ENCODE measurements at places on chromosomes 3 and 15.

GRCh38 chr3:113626503-113627371, 69.7 kb downstream of the USF3 start:
- DNase-seq, result peak; percentile 82

DNA sequence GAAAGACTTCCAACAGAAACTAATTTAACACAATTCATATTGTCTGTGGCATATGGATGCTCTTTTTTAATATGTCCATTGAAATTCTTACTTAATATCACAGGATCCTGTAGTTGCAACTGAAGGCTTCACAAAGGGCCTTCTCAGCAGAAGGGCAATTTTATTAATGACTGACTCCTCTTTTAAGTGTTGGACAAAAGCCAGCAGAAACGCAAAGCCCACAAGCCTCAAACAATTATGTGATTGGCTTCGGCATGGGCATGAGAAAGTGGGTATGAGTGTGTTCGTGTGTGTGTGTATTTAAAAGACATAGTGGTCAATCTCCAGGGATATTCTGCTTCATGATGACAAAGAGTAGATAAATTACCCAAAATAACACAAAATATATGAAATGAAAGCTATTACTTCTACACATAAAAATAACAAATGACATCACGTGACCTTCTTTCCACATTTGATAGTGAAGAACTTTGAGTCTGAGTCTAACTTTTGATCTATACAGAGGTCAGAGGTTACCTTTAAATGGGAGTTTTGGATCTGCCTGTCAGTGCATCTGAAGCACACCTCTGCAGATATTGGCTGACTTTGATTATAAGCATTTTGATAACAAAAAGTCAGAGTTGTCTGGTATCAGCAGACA, 496.9 kb downstream of the CADM2 start:
- no peak for DNase-seq

- no peak for DNase-seq
Measured at GRCh38 chr15:40114218-40114617, 5.5 kb upstream of the BMF start.

GRCh38 chr15:79858469-79858868, 38.3 kb downstream of the MTHFS start:
- no peak for DNase-seq

GRCh38 chr15:75753145-75753544, 40.5 kb upstream of the CSPG4 start:
- no peak for DNase-seq

DNA sequence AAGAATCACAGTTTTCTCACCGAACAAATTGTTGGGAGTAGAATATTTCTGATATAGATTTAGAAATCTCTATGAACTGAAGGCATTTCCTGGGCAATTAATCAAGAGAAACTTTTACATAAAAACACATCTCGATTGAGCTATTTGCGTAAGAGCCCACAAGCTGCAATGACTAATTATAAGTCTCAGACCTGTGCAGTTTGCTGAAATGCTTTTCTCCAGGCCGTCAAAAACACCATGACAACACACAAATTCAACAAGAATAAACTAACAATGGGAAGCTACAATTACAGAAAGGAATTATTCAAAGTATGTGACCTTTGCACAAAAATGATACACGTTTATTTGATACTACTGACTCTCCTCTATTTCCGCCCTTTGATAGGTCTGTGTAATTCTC, 481.2 kb upstream of the WNT5A start:
- DNase-seq, result no peak

DNA sequence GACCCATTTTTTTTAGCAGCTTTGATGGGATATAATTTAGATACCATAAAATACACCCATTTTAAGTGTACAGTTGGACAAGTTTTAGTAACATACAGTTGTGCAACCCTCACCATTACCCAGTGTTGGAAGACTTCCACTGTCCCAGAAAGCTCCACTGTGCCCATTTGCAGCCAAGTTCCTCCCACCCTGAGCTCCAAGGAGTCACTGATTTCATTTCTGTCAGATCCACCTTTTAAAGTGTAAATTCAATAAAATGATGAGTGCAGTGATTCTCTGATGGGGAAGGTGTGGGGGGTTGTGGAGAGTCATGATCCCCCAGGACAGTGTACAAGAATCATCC, 93.2 kb upstream of the IGF1R start:
- DNase-seq, result no peak

DNA sequence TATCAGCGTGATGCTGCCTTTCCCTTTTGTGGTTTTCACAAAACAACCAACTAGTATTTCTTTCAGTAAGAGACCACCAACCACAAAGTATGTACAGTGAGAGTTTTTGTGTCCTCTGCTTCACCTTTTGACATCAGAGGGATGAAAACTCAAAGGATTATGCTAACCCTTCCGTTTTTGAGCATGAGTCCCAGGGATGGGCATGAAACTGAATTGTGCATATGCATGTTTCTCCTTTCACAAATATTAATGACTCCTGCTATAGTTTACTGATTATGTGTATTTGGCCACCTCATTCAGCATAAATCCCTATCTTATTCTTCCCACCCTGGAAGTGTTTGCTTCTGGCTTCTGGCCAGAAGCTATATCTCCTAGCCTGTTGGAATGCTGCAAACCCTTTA, 59.2 kb downstream of the RSRC1 start:
- DNase-seq, result no peak

- DNase-seq, result peak; percentile 35
Measured at GRCh38 chr15:56244811-56245576, 1.3 kb upstream of the RFX7 start.

DNA sequence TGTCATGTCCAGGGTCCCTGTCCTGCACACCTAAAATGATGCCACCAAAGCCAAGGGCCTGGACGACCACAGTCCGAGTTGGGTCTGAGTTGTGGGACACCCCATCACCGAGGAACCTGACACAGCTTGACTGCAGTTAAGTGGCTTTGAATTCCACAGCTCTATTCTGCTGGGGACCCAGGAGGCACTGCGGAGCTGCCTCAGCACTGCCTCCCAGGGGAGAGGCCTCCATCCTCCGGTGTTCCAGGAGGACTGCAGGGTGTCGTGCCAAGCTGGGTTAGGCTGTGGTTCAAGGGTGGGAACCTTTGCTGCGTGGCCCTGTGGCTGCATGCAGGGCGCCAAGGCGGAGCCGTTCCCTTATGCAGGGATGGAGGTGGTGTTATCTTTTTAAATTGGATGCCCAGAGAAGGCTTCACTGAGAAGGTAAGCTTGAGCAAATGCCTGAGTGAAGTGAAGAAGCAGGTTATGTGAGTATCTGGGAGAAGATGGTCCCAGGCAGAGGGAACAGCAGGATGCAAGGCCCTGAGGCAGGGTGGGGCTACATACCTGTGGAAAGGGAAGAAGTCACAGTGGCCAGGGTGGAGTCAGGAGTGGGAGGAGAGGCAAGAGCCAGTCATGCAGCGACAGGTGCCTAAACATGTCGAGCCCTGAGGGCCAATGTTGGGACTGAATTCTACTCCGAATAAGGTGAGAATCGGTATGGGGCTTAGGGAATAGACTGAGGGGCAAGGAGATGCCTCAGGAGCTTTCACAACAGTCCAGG, 144.8 kb downstream of the TPRA1 start:
- no peak for DNase-seq
